A673 (cell line): ENCODE measurements at places on chromosomes 13 and 19. TPM values are rescaled to one million over a fixed set of nuclear protein-coding genes. Genes with fewer than 3 reads are reported as not detected.

Gene TCF3
- total RNA-seq = 333 and 361 TPM in 2 replicates

Gene ZNF560
- 5.7 and 8.0 TPM in 2 replicates for total RNA-seq

Gene PDE4C
- not detected in 2 replicates for total RNA-seq

Gene ANGPTL8
- not detected in 2 replicates for total RNA-seq

Gene SELENOV
- not detected in 2 replicates for total RNA-seq

Gene TMEM145
- 4.9 and 5.7 TPM in 2 replicates for total RNA-seq

Gene NPAS1
- 2.1 and 2.4 TPM in 2 replicates for total RNA-seq

Gene SYT5
- total RNA-seq = 0.28 TPM in 1 of 2 replicates, not detected in the other

Gene GATAD2A
- 202 and 218 TPM in 2 replicates for total RNA-seq

Gene BST2
- 1.3 and 3.6 TPM in 2 replicates for total RNA-seq

Gene EDDM13
- total RNA-seq = not detected in 2 replicates

Gene LIM2
- total RNA-seq = not detected in 2 replicates

Gene PGLYRP2
- total RNA-seq = 3.5 and 4.7 TPM in 2 replicates

Gene ZNF90
- 0.26 and 0.41 TPM in 2 replicates for total RNA-seq

Gene ZNF112
- 7.8 and 8.2 TPM in 2 replicates for total RNA-seq

Gene CLEC4G
- not detected in 2 replicates for total RNA-seq

Gene ZNF575
- 2.8 and 3.1 TPM in 2 replicates for total RNA-seq
